ENCODE measurements at places on chromosomes 7 and 10.
A peak's percentile ranks its signal among the peaks of the same experiment; 100 is the strongest.

- peak; percentile 97 for DNase-seq
Observed at GRCh38 chr10:46030091-46030937, at the start of gene NCOA4. NCOA4 (minus strand) TSS chr10:46030623; CDS start chr10:46016680, 13,943 bp downstream.

DNA sequence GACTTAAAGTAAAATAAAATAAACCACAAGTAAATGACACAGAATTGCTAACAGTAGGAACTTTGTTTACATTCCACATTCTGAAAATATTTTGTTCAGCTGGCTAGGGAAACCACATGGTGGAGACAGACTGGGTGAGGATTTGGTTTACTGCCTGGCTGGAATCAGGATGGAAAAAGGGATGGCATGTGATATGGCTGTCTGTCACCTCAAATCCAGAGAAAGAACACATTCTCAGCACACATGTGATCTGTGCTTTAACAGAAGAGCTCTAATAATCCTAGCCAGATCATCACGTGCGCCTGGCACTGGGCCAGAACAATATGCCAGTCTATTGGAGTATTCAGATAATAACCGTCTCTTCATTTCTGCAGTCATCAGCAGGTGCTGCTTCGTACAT lies 90.9 kb upstream of the PIP4K2A start:
- DNase-seq, result no peak

DNA sequence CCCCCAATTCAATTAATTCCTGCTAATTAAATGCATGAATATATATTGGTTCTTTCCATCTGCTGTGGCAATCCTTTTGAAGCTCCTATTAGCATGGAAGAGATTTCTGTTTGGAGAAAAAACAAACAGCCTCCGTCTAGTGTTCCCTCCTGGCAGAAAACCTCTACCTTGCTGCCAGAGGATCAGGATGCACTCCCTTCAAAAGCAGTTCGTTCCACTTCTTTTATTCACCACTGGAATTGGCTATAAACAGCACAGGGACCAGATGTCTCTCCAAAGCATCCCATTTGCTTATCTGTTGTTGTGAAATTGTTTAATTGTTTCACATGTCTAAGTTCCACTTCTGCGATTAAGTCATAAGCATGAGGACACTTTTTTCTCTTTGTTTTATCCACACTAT lies 77.8 kb upstream of the PTN start:
- DNase-seq, result no peak

DNA sequence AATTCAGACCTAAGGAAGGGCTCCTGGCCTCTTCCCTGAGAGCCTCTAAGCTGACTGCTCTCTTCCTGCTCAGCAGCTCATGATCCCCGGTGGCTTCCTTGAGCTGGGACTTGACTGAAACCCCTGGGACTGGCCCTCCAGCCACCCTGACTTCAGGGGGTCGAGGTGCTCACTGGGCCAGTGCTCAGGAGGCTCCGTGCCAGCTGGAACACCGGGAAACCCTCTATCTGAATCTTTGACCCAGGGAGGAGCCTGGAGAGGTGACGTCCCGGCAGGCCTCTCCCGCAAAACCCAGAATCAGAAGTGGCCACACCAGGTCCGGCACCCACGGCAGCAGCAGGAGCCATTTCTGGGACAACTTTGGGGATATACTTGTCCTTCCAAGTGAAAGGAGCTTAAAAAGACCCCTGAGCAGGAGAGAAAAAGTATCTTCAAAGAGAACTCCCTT lies 110.7 kb downstream of the WDR37 start:
- no peak for DNase-seq

DNA sequence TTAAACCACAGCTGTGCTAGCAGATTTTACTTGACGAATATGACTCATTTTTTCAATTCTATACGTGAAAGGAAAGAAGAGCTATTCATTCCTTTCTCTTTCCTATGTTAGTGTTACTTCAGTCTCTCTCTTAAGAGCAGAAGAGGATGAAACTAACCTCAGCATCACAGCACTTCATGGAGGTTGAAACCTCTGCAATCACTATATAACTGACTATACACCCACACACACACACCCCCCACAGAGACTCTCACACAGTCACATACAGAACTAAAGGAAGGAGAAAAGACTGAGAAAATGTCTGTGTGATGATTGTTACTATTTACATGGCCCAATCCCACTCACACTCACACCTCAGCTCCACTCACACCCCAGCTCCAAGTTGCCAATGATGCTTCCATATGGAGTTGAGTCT lies 104.2 kb downstream of the KIF20B start:
- no peak for DNase-seq

GRCh38 chr10:95756041-95756761 lies at the start of gene ENTPD1:
ENTPD1 (plus strand) TSS chr10:95756163; CDS start chr10:95756240, 77 bp downstream.
- no peak for DNase-seq

- no peak for DNase-seq
Observed at GRCh38 chr10:21720090-21720489, 186.1 kb downstream of the MLLT10 start.

DNA sequence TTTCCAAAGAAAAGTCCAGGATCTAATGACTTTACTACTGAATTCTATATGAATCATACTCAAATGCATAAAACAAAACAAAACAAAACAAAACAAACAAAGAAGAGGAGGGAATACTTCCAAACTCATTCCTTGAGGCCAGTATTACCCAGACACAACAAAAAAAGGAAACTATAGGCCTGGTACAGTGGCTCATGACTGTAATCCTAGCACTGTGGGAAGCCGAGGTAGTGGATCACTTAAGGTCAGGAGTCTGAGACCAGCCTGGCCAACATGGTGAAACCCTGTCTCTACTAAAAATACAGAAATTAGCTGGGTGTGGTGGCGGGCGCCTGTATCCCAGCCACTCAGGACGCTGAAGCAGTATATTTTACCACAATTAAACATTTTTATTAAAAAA lies 114.6 kb downstream of the NRBF2 start:
- DNase-seq, result no peak

DNA sequence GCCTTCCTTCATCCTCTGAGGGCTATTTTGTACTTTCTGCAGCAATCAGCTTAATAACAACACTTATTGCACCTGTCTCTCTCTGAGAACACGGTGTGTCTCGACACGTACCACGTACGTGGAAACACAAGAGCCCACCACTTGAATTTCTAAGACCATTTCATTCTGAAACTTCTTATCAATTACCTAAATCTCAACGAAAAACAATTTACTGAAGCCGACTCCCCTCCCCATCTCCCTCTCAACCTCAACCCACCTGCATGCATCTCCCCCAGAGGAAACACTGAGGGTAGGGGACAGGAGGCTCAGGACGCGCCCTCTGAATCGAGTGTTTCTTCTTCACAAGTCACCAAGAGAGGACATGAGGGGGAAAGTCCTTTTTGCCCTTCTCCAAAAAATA lies 278.6 kb downstream of the USP6NL start:
- DNase-seq, result no peak

Data from activated CD4-positive, alpha-beta T cell treated with anti-CD3 and anti-CD28 coated beads, Interleukin-2, amount 50 U/mL, for 1 hour (primary cell).